ENCODE measurements at places on chromosomes 11 and 22.

- no peaks in the 10 kb centered on the region for H3K27me3 ChIP-seq
- no peak overlapping the region for H3K27ac ChIP-seq
- peaks cover 6% of the 10 kb centered on the region for H3K36me3 ChIP-seq
- no peak for DNase-seq
- no peak overlapping the region for H3K4me3 ChIP-seq
Measured at GRCh38 chr11:128473636-128474035, 113.7 kb downstream of the ETS1 start.

- DNase-seq = no peak
- no peaks in the 10 kb centered on the region for H3K27me3 ChIP-seq
- no peaks in the 10 kb centered on the region for H3K36me3 ChIP-seq
- H3K4me3 ChIP-seq = no peak overlapping the region
Measured at GRCh38 chr11:84549217-84549616, 1077.9 kb downstream of the DLG2 start.

DNA sequence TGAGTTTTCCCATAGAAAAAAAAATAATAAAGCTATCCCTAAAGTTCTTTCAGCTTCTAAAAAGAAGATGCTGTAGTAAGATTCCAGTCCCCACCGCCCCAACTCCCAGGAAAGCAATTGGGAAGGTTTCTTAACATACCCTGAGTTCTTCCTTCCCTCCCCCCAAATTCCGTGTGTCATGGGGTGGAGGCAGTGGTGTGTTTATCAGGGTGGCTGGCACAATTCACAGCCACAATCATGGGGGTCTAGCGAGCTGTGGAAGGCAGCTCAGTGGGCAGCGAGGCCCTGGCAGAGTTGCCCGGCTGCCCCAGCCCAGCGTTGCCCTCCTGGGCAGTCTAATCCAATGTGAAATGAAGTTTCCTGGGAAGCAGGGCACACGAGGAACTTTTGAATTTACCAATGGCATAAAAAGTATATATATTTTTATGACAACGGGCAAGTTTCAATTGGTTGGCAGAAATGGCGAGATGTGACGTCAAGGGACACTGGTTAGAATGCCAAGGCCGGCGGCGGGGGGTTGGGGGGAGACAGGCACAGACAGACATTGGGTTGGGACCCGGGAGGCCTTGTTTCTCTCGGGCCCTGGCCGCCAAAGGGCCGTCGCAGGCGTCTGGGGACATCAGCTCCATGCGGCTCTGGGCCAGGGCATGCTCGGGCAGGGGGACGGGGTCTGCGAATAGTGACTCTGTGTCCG is 80.7 kb upstream of the PPARA start:
- no peaks in the 10 kb centered on the region for H3K36me3 ChIP-seq
- peak overlapping the region; percentile 77 for H3K4me3 ChIP-seq
- no peaks in the 10 kb centered on the region for H3K27me3 ChIP-seq
- peak; percentile 92 for DNase-seq
- peaks cover 74% of the 10 kb centered on the region for H3K4me1 ChIP-seq
- H3K27ac ChIP-seq = peak overlapping the region; percentile 97

DNA sequence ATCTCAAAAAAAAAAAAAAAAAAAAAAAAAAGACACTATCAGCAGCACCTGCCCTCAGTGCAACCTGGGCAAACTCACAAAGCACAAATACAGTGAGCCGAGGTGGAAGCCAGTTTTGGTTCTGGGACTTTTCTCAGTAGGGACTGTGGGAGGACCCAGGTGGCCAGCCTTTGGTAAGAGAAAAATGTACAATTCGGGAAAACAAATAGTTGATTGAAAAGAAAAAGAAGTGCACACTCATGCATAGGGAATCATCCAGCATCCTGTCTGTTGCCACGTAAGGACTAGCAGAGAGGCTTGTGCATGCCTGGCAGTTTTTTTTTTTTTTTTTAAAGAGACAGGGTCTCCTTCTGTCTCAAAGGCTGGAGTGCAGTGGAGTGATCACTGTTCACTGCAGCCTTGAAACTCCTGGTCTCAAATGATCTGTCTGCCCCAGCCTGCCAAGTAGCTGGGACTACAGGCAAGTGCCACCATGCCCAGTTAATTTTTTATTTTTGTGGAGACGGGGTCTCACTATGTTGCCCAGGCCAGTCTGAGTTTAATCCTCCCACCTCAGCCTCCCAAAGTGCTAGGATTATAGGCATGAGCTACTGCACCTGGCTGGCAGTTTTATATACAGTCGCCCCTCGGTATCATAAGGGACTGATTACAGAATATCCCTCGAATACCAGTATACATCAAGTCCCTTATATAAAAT is 36.7 kb downstream of the TPST2 start:
- no peak overlapping the region for H3K4me3 ChIP-seq
- H3K4me1 ChIP-seq = peaks cover 22% of the 10 kb centered on the region
- no peaks in the 10 kb centered on the region for H3K27me3 ChIP-seq
- DNase-seq = peak; percentile 42
- H3K36me3 ChIP-seq = peaks cover 6% of the 10 kb centered on the region

DNA sequence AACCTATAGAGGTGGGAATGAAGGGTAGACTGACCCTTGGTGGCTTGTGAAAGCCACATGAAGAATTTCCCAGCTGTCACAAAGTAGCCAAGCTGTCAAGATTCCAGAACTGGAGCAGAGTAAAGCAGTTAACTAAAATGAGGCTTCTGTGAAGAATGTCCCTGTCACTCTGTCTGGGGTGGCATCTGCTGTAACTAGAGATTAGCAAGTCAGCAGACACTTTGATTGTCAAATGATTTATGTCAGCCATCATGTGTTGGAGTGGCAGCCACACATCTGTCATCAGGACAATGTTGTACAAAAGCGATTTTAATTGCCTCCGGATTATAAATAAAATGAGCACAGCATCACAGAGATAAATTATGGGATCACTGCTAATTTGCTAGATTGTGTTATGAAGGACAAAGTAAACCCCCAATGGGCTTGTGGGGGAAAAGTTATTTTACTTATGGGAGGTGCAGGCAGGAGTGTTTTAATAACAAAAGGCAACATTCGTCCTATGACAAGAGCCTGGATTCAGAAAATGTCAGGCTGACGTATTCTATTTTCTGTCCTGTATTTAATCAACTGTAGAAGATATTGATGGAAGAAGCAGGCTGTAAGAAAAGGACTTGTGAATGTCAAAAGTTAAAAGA is 270.9 kb downstream of the FAM181B start:
- no peak overlapping the region for H3K27ac ChIP-seq
- no peaks in the 10 kb centered on the region for H3K27me3 ChIP-seq
- H3K4me3 ChIP-seq = no peak overlapping the region
- no peak for DNase-seq
- H3K4me1 ChIP-seq = no peaks in the 10 kb centered on the region
- no peaks in the 10 kb centered on the region for H3K36me3 ChIP-seq

DNA sequence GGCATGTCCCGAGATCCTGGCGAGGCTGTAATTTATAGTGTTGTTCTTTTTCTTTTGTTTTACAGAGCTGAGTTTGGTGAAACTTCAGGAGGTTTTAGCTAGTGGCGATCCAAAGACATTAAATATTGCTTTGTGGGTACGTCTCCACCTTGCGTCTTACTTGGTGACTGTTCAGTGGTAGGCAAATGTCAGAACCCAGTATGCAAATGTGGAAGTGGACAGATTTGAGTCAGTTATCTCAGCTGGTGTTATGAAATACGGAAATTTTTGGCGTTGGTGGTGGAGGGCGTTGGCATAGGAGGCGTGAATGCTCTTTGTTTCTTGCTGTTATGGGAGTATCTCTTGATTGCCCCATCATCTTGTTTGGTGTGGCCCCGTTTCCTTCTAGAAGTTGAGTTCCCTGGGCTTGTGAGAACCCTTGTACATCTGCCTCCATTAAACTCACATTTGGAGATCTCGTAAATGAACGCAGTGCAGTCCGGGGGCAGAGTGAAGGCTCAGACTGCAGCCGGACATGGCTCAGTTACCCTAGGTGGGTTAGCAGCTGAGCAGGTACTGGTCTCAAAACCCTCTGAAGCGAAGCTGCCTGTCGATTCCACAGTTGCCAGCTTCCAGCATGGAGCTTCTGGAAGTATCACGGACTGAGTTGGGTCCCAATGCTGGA is 39.9 kb downstream of the PTPRJ start:
- no peaks in the 10 kb centered on the region for H3K27me3 ChIP-seq
- peak; percentile 75 for DNase-seq
- peaks cover 38% of the 10 kb centered on the region for H3K4me1 ChIP-seq
- H3K36me3 ChIP-seq = no peaks in the 10 kb centered on the region

DNA sequence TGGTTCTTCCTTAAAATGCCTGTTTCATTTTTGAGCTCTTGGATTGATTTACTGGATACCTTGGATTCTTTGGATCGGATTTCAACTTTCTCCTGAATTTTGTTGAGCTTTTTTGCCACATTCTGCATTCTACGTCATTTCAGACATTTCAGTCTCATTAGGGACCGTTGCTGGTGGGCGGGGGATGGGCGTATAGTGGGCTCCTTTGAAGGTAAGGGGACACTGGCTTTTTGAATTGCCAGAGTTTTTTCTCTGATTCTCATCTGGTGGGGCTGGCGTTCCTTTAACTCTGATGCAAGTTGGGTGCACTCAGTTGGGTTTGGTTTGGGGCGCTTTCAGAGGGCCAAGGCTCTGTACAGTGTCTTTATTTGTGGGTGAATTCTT is 216.5 kb downstream of the DYNC2H1 start:
- no peaks in the 10 kb centered on the region for H3K36me3 ChIP-seq
- peaks cover 4% of the 10 kb centered on the region for H3K4me1 ChIP-seq
- H3K27ac ChIP-seq = no peak overlapping the region
- no peak for DNase-seq
- no peaks in the 10 kb centered on the region for H3K27me3 ChIP-seq

All from common myeloid progenitor, CD34-positive (primary cell).